ENCODE measurements at places on chromosomes 12 and 14.

DNA sequence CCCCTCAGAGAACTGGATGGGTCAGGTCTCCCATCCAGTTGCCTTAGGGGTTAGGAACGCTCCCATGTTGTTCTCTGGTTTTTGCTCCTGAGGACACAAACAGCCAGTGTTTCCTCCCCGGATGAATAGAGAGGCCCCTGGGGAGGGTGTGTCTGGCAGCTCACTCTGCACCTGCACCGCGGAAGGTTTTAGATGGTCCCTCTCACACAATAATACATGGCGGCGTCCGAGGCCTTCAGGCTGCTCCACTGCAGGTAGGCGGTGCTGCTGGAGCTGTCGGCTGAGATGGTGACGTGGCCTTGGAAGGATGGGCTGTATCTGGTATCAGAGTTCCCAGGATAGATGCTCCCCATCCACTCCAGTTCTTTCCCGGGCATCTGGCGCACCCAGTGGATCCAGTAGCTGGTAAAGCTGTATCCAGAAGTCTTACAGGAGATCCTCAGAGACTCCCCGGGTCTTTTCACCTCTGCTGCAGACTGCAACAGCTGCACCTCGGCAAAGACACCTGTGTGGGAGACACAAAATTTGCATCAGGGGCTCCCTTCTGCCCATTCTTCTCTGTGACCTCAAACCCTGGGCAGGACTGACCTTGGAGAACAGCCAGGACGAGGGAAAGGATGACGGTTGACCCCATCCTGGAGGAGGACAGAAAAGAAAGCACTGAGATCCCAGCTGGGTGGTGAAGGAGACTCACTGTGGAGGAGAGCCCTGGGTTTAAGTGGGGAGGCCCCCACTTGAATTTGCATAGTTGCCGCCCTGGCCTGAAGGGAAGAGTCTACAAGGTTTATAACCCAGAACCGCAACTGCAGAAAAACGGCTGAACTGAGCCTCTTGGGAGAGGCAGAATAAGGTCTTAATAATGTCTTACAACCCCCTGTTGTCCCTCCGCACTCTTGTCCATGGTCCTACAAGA is 1324.8 kb downstream of the TMEM121 start:
- peak; percentile 89 for DNase-seq

DNA sequence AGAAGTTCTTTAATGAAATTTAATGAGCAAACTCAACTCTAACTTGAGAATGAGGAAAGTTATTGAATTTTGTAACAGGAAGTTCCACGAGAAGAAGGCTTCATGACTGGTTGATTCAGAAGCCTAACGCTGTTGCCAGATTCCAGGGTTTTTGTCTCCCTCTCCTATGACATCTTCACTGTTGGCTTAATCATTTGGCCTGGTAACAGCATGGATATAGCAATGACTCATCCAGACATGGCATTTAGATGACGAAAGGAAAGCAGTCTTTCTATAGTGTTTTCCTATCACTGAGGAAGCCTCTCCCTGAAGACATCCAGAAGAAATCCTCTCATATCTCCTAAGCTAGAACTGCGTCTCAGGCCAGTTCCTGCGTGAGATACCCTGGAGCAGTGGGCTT is 9.4 kb upstream of the KCNA1 start:
- no peak for DNase-seq

GRCh38 chr12:108370415-108370814 is 31.3 kb upstream of the CMKLR1 start:
- DNase-seq = no peak

DNA sequence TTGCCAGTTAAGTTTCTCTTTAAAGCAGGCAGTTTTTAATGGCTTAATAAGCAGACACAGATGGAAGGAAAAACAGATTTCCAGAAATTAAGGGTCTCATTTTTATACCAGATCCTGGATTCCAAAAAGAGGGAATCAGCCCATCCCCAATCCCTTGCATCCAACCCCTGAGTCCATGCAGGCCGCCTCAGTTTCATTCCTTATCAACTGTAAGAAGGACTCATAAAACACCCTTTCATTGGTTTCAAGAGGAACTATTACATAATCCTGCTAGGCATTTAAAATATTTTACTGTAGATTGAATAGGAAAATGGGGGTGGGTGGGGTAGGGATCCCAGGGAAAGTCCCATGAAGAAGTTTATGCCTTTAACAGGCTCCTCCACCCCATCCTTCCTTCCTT is 9.4 kb downstream of the CCDC184 start:
- DNase-seq = no peak

DNA sequence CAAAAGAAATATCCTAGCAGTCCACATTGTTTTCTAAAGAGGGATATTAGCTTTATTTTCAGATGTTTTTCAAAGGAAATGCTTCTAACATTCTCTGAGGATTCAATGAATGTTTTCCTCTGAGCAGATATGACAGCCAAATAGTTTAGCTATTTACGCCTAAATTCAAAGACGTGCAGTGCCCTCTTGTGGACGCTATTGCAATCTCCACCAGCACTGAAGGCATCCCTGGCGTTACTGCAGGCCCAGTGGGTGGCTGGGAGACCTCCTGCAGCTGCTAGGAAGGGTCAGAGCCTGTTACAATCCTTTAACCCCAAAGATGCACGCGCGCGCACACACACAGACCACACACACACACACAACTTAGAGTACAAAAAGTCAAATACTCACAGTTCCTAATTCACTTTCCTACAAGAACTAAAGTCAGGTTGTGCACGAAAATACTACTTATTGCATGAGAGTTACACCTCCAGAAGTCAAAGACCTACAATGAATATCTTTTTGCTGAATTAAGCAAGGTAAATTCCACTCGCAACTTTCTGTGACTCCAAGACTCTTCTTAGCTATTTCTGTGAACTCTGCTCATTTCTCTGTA is 589.3 kb upstream of the TMEM132C start:
- DNase-seq = no peak

DNA sequence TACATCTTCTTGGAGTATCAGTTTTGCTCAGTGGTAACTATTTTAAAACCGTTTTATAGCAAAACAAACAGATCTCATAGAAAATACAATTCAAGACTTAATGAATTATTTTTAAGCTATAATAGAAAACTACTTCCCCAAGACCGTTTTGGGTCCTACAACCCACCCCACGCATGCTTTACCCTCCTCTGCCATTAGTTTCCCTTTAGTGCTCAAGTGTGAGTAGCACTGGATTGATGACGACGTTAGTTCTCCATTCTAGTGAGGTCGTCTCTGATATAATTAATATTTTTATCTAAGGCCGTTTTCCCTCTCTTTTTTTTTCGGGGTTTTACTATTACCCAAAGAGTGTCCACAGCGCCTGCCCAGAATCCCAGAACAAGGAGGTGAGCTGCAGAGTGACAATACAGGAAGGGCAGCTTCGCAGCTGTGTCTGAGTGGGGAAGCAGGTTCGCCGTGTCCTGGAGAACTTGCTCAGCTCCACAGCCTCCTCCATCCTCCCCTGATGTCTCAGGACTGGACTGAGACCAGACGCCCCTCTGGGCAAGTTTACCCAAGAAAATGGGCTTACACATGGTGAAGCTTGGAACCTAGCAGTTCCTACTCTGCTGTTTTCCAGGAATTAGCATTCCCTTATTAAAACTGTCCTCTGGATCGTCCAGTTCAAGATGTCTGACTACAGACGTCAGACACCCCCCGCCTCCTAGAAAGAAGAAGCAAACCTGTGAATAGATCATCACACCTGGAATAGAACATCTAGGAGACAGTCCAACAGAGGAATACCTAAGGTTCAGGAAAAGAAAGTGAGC is 31.9 kb upstream of the MON2 start:
- DNase-seq = no peak
